ENCODE measurements at places on chromosomes 6 and 20.

DNA sequence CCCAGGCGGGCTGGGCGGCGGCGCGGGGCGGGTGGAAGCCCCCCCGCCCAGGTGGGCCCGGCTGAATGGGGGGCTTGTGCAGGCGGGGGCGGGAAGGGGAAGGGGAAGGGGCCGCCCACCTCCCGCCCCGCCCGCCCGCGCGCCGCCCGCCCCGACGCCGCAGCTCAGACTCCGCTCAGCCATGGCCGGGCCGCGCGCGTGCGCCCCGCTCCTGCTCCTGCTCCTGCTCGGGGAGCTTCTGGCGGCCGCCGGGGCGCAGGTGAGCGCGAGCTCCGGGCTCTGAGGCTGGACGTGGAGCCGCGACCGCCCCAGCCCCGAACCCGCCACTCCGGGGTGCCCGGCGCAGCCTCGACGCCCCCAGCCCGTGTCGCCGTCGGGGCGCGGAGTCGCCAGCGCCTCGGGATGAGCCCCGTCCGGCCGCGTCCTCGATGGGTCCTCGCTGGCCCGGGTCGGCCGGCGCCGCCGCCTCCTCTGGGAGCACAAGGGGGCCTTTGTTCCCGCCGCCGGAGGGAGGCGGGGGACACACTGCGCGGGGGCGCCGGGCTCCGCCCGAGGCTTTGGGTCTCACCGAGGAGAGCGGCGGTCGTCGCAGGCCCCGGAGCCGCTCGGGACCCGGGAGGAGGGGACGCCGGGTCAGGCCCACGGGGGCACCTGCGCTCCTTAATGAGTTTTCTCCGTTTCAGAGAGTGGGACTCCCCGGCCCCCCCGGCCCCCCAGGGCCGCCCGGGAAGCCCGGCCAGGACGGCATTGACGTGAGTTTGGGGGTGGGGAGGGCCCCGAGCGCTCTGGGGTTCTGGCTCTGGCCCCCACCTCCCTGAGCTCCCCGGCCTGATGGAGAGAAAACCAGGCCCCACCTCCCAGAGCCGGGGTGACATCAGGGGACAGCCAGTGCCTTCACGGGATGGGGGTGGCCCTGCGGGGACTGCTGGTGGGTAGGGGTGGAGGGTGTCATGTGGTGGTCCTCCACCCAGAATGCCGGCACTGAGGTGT, at the start of gene COL9A3:
COL9A3 (plus strand) TSS at position 167 of the 990 bp plus-strand sequence; CDS start at position 182, 15 bp downstream.
- DNase-seq: no peak

GRCh38 chr6:151154418-151154817, 85.3 kb upstream of the AKAP12 start:
- no peak for DNase-seq

DNA sequence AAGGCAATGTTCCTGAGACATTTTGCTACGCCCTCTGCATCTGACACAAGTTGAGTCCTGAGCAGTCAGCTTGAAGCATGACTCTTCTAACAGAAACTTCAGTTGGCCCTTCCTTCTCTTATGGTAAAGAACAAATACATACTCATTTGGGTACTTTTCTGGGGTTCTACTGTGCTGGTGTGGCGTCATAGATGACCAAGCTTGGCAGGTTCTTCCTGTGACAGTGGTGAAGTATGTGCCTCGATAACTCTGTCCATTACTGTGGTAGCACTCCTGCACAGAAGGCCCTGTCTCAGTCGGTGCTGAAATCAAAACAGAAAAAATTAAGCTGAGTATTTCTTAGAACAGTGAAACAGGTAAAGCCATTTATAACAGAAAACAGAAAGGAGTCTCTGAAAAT, 152.5 kb downstream of the SLC22A3 start:
- no peak for DNase-seq

- DNase-seq: no peak
These were observed 123.5 kb upstream of the PREP start for GRCh38 chr6:105526225-105526872.

GRCh38 chr6:4687989-4688947, 87.9 kb upstream of the CDYL start:
- no peak for DNase-seq

- DNase-seq: no peak
These were observed 244.4 kb downstream of the SLC24A3 start for GRCh38 chr20:19456595-19457395.

- no peak for DNase-seq
These were observed 237.0 kb downstream of the LRFN2 start for GRCh38 chr6:40349901-40350746.

DNA sequence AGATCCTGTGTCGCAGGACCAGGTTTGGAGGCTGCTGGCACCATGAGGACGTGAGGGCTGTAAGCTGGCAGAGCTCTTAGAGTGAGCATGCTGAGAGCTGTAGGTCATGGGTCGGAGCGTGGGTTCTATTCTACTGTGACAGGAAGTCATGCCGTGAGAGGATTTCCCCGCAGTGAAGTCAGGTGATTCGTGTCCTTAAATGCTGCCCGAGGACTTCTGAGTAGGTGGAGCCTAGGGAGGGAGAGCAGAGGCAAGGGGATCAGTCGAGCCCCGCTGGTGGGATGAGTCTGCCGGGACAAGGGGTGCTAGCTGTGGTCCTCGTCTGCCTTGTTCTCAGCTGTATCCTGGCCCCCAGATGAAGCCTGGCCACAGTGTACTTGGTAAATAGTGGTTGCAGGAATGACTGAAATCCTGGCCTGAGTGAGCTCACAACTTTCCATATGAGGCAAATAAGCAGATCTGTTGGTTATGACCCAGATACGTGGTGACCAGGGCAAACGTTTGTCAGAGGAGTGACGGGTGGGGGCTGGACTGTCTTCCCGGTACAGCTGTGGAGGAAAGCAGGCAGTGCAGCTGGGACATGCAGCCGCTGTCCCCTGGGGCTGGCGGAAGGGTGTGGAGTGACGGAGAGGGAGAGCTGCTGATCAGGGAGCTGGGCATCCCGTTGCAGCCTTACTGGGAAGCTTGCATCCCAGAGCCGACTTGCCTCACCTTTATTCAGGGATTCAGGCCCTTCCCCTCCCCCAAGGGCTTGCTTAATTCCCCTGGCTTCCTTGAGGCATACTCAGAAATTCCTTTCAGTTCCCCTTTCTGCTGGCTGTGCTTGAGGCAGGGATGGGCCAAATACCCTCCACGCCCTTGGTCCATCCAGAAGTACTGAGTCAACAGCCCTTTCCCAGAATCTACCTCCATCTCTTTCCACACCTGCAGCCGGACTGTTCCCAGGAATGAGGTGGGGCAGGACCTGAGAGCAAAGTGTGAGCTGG, 250.9 kb upstream of the RREB1 start:
- no peak for DNase-seq

DNA sequence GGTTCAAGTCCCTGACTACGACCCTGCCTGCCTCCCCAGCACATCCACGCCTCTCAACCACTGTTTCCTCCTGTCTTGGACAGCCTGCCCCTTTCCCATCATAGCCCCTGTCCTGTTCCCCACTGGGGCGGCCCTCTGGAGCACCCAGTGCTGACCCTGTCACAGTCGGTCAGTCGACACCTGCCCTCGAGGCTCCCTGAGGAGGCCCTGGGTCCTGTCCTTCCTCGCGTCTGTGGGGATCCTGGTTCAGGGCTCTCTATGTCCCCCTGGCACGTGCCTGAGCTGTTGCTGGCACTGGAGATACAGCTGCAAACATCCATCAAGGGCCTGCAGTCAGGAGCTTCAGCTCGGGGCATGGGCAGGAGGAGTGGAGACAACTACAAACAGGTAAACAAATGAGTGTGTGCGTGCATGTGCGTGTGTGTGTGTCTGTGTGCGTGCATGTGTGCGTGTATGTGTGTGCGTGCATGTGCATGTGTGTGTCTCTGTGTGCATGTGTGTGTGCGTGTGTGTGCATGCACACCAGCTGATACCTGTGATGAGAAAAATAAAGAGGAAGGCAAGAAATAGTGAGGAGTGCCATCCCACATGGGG, 132.8 kb downstream of the PHACTR3 start:
- no peak for DNase-seq

DNA sequence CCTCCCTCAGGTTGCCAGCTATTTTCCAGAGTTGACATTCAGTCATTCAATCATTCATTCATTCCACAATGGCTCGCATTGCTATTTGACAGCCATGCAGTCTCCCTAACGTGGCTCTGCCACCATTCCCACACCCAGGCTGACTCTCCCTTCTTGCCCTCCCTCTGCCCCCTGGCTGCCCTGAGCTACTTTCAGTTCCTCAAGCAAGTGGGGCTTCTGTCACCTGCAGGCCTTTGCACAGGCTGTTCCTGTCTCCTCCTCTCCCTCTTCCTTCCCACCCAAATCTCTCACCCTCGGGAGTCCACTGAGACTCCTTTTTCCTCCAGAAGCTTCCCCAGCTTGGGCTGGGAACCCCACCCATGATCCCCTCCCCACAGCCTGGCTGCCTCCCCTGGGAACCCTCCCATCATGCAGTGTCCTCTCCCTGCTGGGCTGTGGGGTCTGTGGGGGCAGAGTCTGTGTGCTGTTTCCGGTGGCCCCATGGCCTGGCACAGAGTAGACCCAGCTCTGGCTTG, 2.6 kb downstream of the PACSIN1 start:
- DNase-seq: no peak

- DNase-seq: no peak
These were observed 70.8 kb upstream of the DYNLRB1 start for GRCh38 chr20:34445177-34446065.

DNA sequence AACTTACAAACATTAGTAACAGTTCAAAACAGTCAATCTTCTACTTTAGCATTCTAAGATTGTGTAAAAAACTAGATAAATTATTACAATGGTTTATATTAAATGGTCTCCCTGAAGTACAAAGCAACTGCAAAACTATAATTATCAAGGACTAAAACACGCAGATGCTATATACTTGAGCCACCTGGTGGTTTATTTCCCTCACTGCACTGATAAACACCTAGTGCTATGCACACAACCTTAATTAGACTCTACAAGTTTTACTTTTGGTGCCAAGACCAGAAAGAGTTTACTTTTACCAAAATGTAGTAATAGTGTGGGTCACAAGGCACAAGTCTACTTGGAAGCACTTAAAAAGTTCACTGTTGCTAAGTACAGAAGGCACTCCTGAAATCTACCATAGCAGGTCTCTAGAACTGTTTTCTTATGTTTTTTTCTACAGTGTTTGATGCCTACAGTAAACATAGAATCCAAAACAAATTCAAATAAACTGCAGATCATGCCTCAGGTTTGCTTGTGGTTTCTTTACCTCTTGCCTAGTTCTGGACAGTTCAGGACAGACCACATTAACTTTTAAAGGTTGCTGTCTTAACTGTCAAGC, 49.2 kb downstream of the GMDS start:
- DNase-seq: peak; percentile 17

GRCh38 chr20:10319855-10320254, 101.2 kb downstream of the SNAP25 start:
- DNase-seq: no peak

GRCh38 chr20:4844751-4845465, 123.2 kb downstream of the PRND start:
- no peak for DNase-seq

DNA sequence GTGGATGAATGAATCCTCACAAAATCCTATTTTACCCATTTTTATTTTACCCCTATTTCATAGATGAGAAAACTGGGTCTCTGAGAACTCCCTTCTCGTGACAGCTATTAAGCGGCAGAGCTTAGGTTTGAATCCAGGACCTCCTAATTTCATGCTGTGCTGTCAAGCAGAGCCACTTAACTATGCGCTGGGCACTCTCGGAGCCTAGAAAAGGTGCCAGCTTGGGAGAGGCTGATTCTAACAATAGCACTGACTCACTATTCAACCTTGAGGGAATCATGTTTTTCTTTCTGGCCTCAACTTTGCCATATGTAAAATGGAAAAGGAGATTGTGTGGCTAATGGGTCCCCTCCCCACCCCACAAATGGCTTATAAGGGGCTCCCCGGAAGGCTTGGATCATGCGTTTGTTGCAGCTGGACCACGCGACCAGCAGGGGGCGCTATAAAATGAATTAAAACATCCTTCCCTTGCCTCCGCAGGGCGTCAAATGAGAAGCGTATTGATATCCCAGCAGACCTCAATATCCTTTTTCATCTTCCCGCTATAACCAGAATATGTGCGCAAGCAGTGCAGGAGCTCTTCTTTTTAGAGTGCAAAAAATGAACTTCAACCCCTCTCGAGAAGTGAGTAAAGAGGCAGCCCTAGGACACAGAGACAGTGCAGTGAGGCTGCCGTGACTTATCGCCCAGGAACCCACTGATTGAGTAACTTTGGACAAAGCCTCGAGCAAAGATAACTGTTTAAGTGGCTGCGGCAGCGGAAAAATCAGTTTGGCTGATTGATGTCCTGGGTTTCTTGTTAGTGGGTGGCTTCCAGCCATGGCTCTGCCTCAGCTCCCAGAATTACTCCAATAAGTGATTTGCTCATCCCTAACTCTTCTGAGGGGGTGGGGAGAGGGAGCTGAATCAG, 12.8 kb upstream of the PDYN start:
- peak; percentile 5 for DNase-seq

GRCh38 chr20:49433333-49433732, 49.1 kb downstream of the KCNB1 start:
- no peak for DNase-seq

DNA sequence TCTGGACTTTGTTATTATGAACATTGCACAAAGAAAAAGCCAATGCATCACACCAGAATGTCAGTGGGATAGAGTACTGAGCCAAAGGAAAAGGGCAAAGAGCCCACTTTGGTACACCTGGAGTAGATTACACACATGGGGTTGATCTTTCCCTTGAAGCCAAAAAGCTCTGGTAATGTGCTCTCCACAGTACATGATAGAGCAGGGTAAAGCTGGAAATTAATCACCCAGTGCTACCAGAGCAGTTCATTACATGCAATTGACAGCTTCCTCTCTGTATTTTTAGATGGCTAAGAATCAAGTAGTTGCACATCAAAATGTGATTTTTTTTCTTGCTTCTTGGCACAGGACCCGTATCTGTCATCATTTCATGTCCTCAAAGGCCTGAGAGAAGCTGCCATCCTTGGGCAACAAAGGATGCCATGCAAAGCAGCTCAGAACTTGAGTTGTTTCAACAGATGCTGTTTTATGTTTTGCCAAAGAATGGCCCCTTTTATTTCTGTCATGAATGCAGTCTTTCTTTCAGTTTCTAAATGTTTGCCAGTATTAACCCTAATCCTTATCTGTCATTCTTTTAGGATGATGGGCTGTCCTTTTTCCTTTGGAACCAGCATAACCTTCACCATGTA, 88.1 kb downstream of the HDGFL1 start:
- DNase-seq: no peak

- DNase-seq: peak; percentile 11
These were observed 206.4 kb upstream of the HDDC2 start for GRCh38 chr6:125507987-125508655.

DNA sequence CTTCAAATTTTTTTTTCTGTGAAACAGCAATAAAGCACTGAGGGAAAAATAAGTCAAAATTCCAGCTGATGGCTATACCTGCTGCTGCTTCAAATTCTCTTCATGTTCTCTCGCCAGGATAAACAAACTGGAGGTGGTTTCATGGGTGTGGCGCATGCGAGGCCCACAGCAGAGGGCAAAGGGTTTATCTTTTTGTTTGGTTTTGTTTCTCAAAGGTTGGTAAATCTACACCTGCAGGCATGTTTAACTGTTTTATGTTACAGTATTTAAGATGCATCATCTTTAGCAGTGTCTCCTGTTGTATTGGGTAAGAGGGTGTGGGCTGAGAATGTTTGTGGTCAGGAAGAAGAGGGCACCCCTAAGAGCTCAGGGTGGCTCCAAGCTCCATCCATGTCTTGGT, 342.2 kb downstream of the CDH26 start:
- no peak for DNase-seq

All from HFF-Myc (cell line).